ENCODE measurements at places on chromosomes 6 and 20.

DNA sequence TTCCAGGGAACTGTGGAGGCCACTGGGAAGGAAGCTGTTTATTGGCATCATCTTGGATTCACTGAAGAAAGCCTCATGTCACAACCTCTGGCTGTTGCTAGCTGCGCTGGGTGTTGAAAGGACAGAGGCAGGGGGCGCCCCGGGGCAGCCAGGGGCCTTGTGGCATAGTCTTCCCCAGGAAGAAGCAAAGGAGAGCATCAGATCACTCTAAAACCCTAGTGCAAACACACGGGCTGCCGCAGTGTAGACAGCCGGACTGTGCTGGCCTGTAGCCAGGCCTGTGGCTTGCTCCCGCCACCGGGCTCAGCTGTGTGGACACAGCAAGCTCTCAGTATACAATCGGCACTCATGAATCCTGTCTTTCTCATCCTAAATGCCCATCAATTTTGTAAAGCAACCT is 23.8 kb upstream of the SMOC2 start:
- DNase-seq = no peak

DNA sequence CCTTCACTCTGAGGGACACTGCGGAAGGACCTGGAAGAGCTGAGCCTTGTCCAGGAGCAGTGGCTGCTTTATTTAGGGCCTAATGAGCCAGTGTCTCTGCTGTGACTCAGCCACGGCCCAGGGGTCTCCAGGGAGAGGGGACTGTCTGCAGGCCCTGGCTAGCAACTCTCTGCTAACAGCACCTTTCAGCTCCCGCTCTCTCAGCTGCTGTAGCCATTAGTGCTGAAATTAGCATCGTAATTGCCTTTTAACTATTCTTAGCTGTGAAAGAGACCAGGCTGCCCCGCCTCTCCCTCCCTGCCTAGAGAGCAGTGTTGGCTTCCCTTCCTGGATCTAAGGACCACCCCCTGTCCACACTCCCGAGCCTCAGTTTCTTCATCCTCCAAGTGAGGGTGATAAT is 53.1 kb upstream of the SLC32A1 start:
- no peak for DNase-seq

GRCh38 chr6:14468647-14469321 is 351.2 kb downstream of the CD83 start:
- DNase-seq = no peak

GRCh38 chr20:35283441-35284266 is 918 bp downstream of the EIF6 start:
- DNase-seq = no peak

GRCh38 chr6:99121748-99122147 is 174.0 kb upstream of the FBXL4 start:
- no peak for DNase-seq

GRCh38 chr6:133888929-133889556 is at the start of gene TCF21:
Gene TCF21 (plus strand): TSS chr6:133889113. CDS start chr6:133889398, 285 bp downstream.
- DNase-seq = no peak

- DNase-seq = no peak
Observed at GRCh38 chr6:140140891-140141290, 766.4 kb upstream of the CITED2 start.

- peak; percentile 63 for DNase-seq
Observed at GRCh38 chr6:169654598-169655391, 47.0 kb downstream of the WDR27 start.

- DNase-seq = no peak
Observed at GRCh38 chr20:4021906-4022305, 6.5 kb upstream of the RNF24 start.

Measured in GM12891 (cell line).